Left forelimb (tissue), 1 donor: ENCODE measurements at places on chromosomes 3 and 15.
A peak's percentile ranks its signal among the peaks of the same experiment; 100 is the strongest.

DNA sequence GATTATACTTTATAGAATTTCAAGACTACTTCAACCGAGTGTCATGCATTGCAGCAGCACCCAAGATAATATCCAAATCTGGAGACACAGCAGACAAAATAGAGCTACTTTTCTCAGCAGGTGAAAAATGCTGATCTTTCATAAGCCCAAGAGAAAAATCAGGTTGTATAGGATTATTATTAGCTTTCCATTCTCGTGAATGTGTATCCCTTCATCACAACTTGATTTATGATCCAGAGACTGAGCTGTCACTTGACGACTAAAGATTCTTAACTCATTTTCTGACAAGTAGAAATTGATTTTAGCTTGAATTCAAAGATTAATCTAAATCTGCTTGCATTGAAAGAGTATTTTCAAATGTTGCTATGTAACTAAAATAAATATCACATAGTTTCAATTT is 32.4 kb downstream of the EPHA3 start:
- no peak for DNase-seq

GRCh38 chr3:189630767-189631372 is 319 bp upstream of the TP63 start:
- no peak for DNase-seq

DNA sequence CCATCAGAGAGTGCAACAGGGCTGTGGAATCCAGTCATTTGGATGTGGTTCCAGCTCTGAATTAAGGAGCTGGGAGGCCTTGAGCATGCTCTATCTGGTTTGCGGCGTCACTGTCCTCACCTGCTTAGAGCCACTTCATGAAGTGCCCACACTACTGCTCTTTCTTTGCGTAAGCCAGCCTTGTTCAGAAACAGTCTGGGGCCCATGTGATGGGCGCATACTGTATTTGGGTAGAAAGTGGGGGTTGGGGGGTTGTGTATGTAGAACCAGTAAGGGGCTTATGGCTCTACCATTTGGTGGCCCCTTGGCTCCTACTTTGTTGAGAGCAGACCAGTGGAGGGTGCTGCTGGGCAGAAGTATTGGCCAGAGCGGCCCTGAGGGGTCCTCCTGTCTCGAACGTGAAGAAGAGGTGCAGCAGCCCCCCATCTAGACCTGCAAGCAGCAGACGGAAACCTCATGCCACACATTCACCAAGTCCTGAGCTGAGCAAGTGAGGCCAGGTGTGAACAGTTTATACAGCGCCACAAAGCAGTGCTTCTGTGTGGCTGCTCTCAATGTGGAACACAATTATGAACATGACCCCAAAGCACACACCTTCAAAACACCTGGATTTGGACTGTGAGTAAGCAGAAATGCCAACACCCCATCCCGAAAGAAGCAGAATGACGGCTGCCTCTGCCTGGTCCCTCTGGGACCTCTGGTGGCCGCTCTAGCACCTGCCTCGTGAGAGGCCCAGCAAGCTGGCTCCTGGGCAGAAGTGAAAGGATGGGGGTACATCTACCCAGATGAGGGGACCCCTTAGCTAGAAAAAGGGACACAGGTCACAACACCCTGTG is 26.6 kb downstream of the SRPRB start:
- DNase-seq, result peak; percentile 15

GRCh38 chr3:120114981-120115380 is 20.7 kb upstream of the GSK3B start:
- no peak for DNase-seq

GRCh38 chr15:34853001-34853758 is 57.8 kb upstream of the ACTC1 start:
- no peak for DNase-seq

GRCh38 chr15:42511007-42511391 is 15.6 kb downstream of the SNAP23 start:
- no peak for DNase-seq
